Spinal cord (tissue), 10 donors: ENCODE measurements at places on chromosomes 6 and 20. TPM values are rescaled to one million over a fixed set of nuclear protein-coding genes. Genes with fewer than 3 reads are reported as not detected.

- DNase-seq: no peak
- H3K27me3 ChIP-seq: peaks cover 12% of the 10 kb centered on the region
- H3K36me3 ChIP-seq: no peaks in the 10 kb centered on the region
- H3K27ac ChIP-seq: no peak overlapping the region
- H3K4me3 ChIP-seq: no peak overlapping the region
- peaks cover 29% of the 10 kb centered on the region for H3K4me1 ChIP-seq
These were observed 2.7 kb upstream of the JAG1 start for GRCh38 chr20:10676518-10676917.

DNA sequence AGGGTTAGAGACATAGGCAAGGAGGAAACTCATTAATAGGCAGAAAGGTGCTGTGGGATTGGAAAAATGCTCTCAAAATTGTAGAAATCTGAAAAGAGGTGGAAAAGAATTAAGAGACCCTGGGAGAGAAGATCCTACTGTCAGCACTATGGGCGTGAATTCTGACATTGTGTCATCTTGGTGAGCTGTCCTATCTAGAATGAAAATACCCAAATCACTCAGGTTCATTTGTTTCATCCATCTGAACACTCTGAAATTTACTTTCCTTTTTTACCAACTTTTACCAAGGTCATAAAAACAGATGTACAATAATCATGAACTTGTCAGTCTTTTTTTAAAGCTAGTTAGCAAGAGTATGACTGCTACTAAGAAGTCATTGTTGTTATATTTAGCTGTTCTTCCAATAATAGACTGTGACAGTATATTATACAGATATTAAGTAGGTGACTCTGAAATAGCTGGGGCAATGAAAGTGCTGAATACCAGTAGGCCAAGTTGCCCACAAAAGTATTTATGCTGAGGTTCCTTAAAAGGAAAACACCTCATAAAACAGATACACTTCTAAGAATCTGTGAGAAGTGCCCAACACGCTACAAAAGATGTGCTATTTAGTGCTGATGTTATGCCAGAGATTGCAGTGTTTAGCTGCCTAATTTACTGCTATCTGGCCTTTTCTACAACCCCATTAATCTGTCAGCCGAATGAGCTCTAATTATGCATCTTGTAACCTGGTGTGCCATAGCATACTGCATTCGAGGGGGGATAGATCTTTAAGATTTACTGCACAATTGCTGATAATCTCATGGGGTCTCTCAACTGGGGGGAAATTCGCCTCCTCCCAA lies 217.5 kb upstream of the SUPT3H start:
- H3K27me3 ChIP-seq: peaks cover 5% of the 10 kb centered on the region
- no peak for DNase-seq
- H3K27ac ChIP-seq: no peak overlapping the region
- peaks cover 2% of the 10 kb centered on the region for H3K4me1 ChIP-seq
- no peak overlapping the region for H3K4me3 ChIP-seq

- H3K27ac ChIP-seq: no peak overlapping the region
- no peaks in the 10 kb centered on the region for H3K36me3 ChIP-seq
- peaks cover 44% of the 10 kb centered on the region for H3K27me3 ChIP-seq
- peaks cover 45% of the 10 kb centered on the region for H3K4me1 ChIP-seq
- DNase-seq: no peak
These were observed 643 bp downstream of the DLGAP4 start for GRCh38 chr20:36306553-36307411.

The KCNS1 gene
- 7.9 TPM for polyA plus RNA-seq

DNA sequence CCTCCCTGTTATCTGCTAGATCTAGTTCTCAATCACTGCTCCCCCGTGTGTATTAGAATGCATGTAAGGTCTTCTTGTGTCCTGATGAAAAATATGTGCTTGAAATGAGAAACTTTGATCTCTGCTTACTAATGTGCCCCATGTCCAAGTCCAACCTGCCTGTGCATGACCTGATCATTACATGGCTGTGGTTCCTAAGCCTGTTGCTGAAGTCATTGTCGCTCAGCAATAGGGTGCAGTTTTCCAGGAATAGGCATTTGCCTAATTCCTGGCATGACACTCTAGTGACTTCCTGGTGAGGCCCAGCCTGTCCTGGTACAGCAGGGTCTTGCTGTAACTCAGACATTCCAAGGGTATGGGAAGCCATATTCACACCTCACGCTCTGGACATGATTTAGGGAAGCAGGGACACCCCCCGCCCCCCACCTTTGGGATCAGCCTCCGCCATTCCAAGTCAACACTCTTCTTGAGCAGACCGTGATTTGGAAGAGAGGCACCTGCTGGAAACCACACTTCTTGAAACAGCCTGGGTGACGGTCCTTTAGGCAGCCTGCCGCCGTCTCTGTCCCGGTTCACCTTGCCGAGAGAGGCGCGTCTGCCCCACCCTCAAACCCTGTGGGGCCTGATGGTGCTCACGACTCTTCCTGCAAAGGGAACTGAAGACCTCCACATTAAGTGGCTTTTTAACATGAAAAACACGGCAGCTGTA lies 73.4 kb downstream of the PTPN1 start:
- H3K27me3 ChIP-seq: no peaks in the 10 kb centered on the region
- no peaks in the 10 kb centered on the region for H3K4me1 ChIP-seq
- H3K36me3 ChIP-seq: peaks cover 75% of the 10 kb centered on the region
- no peak overlapping the region for H3K4me3 ChIP-seq
- no peak for DNase-seq

GRCh38 chr6:15326067-15326614 lies 80.3 kb downstream of the JARID2 start:
- no peak overlapping the region for H3K27ac ChIP-seq
- no peaks in the 10 kb centered on the region for H3K36me3 ChIP-seq
- peaks cover 15% of the 10 kb centered on the region for H3K4me1 ChIP-seq
- no peak overlapping the region for H3K4me3 ChIP-seq

DNA sequence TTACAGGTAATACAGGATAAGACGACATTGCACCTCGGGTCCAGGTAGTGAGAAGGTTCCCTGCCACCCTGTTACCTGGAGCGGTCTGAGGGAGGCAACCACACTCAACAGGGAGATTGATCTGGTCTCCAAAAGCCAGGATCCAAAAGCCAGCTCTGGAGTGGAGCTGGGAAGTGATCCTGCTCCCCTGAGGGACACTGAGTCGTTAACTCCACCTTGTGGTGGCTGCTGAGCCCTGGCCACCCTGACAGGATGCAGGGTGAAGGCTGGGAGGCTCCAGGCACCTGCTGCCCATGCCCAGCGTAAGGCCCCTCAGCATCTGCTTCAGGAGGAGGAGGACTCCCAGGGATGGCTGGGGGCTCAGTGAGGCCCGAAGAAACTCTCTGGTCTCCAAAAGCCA lies 38.7 kb upstream of the SLC22A2 start:
- no peak overlapping the region for H3K27ac ChIP-seq
- H3K27me3 ChIP-seq: no peaks in the 10 kb centered on the region
- H3K4me3 ChIP-seq: no peak overlapping the region
- no peaks in the 10 kb centered on the region for H3K36me3 ChIP-seq
- H3K4me1 ChIP-seq: peaks cover 15% of the 10 kb centered on the region

The TBXT gene
- not detected for polyA plus RNA-seq

DNA sequence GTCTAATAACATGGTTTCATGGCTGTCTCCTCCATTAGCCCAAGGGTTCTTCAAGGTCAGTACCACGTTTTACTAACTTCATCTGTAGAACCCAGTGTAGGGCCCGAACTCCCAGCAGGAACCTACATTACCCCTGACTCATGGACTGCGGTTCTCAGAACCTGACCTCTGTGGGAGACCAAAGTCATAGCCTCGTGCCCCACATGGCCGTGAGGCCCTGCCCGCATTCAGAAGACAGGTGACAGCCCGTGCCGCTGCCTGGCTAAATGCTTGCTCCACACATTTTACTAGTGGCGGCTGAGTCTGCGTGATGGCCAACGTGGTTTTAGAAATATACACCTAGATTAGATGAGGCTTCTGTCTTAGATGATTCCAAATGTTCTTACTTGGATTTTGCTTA lies 94.9 kb downstream of the CDH4 start:
- H3K36me3 ChIP-seq: no peaks in the 10 kb centered on the region
- peaks cover 12% of the 10 kb centered on the region for H3K4me1 ChIP-seq
- H3K4me3 ChIP-seq: no peak overlapping the region
- no peak overlapping the region for H3K27ac ChIP-seq

GRCh38 chr6:45196121-45196520 lies 132.0 kb upstream of the RUNX2 start:
- H3K4me3 ChIP-seq: no peak overlapping the region
- H3K27me3 ChIP-seq: no peaks in the 10 kb centered on the region

DNA sequence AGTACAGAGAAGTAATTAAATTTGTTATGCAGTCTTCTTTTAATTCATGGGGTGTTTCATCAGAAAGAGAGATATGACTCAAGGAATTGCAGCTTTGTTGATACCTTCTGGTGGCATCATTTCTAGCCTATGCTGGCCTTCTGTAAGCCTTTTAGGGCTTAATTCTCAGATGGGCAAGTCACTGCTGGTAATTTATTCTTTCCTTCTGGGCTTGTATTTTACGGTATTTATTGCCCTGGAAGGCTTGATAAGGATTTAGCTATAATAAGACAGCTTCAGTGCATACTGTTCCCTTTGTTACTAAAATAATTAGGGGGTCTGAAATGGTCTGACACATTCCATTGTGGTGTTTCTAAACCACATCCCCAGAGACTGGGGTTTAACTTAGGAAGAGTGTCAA lies 57.9 kb upstream of the EMILIN3 start:
- H3K36me3 ChIP-seq: peaks cover 23% of the 10 kb centered on the region
- H3K4me1 ChIP-seq: no peaks in the 10 kb centered on the region
- no peak for DNase-seq
- no peak overlapping the region for H3K27ac ChIP-seq
- no peaks in the 10 kb centered on the region for H3K27me3 ChIP-seq
- H3K4me3 ChIP-seq: no peak overlapping the region

GRCh38 chr20:51532577-51533191 lies 9.8 kb downstream of the NFATC2 start:
- H3K4me3 ChIP-seq: no peak overlapping the region
- no peaks in the 10 kb centered on the region for H3K27me3 ChIP-seq
- DNase-seq: no peak
- H3K4me1 ChIP-seq: peaks cover 15% of the 10 kb centered on the region
- peak overlapping the region; percentile 47 for H3K27ac ChIP-seq

The HUS1B gene
- polyA plus RNA-seq: 0.41 TPM

DNA sequence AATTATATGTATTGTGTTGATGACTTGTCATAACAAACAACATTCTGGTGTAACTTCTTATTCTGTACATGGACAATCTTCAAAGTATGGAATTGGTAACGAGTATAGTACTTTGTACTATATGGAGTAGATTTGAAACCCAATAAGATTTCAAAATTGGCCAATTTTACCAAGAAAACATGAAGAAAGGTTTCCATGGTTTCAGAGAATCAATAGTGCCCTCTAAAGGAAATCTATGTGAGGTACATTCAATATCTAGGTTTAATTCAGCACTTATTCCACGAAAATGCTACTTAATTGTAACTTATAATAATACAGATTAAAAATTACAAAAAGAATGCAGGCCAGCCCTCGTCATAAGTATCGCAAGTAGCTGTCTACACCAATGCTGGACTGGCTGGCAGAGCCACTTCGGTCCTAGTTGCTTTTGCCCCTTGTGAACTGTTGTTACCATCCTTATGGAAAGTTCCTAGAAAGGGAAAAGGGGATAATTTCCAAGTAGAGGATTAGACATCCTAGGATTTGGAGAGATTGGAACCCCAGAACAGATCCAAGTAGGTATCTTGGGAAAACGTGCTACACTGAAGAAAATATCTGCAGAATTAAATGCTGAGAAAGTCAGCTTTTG lies 70.9 kb downstream of the LCA5 start:
- peak; percentile 68 for DNase-seq
- no peaks in the 10 kb centered on the region for H3K4me1 ChIP-seq

DNA sequence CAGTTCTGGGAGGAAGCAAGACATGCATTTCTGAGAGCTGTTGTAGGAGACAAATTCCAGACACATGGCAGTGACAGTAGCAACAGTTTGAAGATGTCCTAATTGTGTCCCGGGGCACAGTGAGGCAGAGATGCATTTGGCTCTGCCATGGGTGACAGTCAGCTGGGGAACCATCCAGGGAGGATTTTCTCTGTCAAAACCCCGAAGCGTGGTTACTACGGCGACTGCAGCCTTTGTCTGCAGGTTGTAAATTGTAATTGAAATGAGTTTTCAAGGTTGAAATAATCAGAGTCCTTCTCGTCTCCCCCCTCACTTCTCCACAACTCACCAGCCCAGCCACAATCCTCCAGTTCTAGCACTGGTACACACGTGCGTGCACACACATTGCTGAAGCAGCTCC lies 100.1 kb downstream of the GRM4 start:
- H3K27me3 ChIP-seq: no peaks in the 10 kb centered on the region
- H3K36me3 ChIP-seq: no peaks in the 10 kb centered on the region
- peaks cover 30% of the 10 kb centered on the region for H3K4me1 ChIP-seq
- no peak for DNase-seq
- H3K4me3 ChIP-seq: no peak overlapping the region

The BRPF3 gene
- 47.1 TPM for polyA plus RNA-seq

- H3K4me1 ChIP-seq: no peaks in the 10 kb centered on the region
- no peak for DNase-seq
- H3K27ac ChIP-seq: no peak overlapping the region
- H3K27me3 ChIP-seq: no peaks in the 10 kb centered on the region
These were observed 530.1 kb upstream of the NOX3 start for GRCh38 chr6:155985660-155986138.

The NRN1 gene
- polyA plus RNA-seq: 100 TPM

DNA sequence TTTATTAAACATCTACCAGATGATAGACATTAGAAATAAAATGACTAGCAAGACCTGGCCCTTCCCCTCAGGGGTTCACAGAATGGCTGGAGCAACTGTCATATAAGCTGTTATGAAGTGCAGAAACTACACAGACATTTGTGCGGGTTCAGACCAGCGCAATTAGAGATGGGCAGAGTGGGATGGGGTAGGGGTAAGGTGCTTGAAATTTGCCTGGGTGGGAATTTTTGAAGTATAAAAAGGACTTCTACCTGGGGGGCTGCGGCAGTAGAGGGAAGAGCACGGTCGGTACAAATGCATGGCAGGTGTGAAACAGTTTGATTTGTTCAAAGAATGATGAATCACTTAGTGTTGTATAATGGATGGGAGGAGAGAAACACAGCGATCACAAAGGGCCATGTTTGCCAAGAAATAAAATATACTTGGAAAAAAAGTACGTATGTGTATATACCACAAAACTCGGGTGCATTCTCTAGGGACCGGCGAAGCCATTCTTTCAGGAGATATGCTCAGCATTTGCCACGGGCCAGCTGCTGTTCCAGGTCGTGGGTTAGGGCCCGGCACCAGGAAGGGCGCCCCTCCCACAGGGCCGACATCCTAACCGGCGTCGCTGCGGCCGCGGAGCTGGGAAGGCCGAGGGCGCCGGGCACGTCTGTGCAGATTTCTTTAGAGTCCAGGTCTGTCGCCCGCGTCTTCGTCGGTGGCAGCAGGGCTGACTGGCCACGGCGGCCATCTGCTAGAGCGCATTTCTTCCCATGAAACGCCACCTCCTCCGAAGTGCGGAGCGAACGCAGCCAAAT lies 809 bp upstream of the NOL7 start:
- H3K27me3 ChIP-seq: no peaks in the 10 kb centered on the region
- H3K36me3 ChIP-seq: peaks cover 12% of the 10 kb centered on the region
- peak overlapping the region; percentile 96 for H3K4me3 ChIP-seq
- peak overlapping the region; percentile 95 for H3K27ac ChIP-seq

GRCh38 chr20:4999788-5000187 lies 1.5 kb downstream of the SLC23A2 start:
- DNase-seq: no peak
- H3K4me1 ChIP-seq: peaks cover 21% of the 10 kb centered on the region
- peak overlapping the region; percentile 65 for H3K4me3 ChIP-seq
- no peaks in the 10 kb centered on the region for H3K27me3 ChIP-seq
- H3K27ac ChIP-seq: no peak overlapping the region
- H3K36me3 ChIP-seq: no peaks in the 10 kb centered on the region
